ENCODE measurements at places on chromosomes 3 and 15.
A peak's percentile ranks its signal among the peaks of the same experiment; 100 is the strongest.

- no peak for DNase-seq
Measured at GRCh38 chr3:104746056-104746455, 620.7 kb upstream of the ALCAM start.

GRCh38 chr15:90836296-90836871 lies 32.0 kb upstream of the FURIN start:
- peak; percentile 91 for DNase-seq

DNA sequence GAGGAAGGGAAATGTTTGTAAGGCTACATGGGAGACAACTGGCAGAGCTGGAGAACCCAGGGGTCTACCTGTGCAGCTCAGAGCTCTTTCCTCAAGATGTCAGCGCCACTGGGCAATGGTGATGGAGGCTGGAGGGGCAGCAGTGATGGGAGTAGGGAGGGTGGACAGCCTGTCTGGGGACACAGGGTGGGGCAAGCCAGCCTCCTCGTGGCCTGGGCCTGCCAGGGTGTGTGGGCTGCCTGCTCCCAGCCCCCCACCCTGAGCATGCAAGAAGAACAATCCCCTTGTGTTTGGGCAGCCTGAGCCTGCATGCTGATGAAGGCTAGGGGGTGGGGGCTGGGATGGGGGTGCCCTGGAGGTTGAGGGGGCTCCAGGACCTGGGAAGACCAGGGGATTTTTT lies 1.2 kb downstream of the PCBP4 start:
- DNase-seq, result no peak

DNA sequence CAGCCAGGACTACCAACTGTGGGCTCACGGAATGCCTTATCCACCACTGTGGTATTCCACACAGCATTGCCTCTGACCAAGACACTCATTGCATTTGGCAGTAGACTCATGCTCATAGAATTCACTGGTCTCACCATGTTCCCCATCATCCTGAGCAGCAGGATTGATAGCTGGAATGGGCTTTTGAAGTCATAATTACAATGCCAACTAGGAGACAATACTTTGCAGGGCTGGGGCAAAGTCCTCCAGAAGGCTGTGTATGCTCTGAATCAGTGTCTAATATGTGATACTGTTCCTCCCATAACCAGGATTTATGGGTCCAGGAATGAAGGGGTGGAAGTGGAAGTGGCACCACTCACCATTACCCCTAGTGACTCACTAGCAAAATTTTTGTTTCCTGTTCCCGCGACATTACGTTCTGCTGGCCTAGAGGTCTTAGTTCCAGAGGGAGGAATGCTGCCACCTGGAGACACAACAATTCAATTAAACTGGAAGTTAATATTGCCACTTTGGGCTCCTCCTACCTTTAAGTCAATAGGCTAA lies 58.6 kb upstream of the CCDC80 start:
- DNase-seq, result peak; percentile 59

DNA sequence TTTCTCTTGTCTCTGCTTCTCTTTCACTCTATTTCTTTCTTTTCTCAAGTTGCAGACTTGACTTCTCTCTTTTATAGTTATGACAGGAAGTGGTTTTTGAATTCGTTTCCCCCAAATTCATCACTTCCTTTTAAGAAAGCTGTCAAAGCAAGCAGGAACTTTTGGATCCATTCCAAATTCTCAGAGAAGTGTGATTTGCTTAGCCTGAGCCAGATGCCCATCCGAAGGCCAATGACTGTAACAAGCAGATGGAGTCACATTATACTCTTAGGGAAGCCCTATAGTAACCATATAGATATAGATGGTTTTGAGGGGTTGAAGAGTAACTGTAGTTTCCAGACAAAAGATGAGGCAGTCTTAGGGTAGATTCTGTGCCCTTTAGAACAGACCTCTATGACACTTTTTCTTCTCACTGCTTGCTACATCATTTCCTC lies 592.0 kb upstream of the KCNMB2 start:
- peak; percentile 81 for DNase-seq

DNA sequence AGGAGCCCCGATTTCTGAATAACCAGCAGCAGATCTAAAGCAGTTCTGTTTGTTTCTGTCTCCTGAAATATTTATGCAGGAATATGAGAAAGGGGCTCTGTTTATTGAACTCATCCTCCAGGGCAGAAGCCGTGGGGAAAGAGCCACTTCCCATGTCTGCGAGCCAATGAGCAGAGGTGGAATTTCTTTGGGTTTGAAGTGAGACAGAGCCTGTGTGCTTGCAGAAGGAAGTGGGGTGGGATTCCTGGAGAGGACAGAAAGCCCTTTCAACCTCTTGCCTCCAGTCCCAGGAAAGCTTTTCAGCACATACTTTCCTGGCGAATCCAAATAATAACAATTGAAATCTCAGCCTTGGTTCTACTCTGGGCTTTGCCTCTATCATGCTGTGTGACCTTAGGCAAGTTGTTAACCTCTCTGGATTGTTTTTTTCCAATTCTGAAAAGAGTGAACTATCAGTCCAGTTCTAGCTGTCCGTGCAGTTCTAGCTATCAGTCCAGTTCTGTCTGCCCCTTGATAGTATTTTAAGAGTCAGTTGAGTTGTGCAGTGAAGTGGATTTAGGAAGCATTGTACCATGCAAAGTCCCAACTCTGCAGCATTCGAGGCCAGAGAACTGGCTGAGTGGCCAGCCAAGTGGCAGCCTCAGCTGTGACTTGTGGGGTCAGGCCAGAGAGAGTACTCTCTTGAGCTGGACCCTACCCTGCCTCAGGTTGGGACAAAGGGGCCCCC lies 15.9 kb downstream of the CORO2B start:
- DNase-seq, result no peak

DNA sequence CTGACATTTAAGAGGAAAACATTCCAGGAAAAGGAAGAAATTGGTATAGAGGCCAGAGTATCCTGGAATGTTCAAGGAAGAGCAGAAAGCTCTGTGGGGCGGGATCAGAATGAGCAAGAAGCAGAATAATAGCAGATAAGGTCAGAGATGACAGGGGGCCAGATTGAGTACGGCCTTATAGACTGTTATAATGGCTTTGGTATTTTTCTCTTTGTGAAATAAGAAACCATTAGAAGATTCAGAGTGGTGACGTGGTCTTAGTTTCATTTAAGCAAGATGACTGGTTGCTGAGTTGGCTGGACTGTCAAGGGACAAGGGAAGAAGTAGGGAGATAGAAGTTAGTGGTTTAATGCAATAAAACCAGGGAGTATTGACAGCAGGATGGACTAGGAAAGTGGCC lies 218.3 kb upstream of the SOX2 start:
- no peak for DNase-seq

GRCh38 chr15:99477791-99478471 lies 87.9 kb upstream of the MEF2A start:
- DNase-seq, result peak; percentile 67

GRCh38 chr3:71428841-71429596 lies 154.5 kb downstream of the FOXP1 start:
- DNase-seq, result peak; percentile 36

GRCh38 chr3:58052373-58053273 lies 44.4 kb downstream of the FLNB start:
- peak; percentile 92 for DNase-seq

- DNase-seq, result no peak
Measured at GRCh38 chr3:129398803-129399144, 29.7 kb downstream of the EFCAB12 start.

GRCh38 chr3:77816366-77816765 lies 776.5 kb downstream of the ROBO2 start:
- no peak for DNase-seq

DNA sequence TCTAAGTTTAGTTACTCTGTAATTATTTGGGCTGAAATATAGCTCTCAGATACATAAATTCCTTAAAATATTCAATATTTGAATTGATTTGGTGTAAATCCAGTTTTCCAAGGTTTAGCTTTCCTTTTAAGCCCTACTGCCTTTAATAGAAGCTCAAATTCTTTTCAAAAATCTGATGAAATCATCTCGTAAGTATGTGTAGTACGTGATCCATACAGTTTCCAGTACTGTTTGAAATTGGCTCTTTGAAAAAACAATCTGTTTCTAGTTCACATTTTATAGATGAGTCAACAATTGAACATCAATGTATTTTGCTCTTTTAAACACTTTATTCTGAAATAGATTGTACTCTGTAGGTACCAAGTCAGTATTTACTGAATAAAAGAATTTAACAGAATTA lies 84.2 kb downstream of the LRRC49 start:
- DNase-seq, result no peak

DNA sequence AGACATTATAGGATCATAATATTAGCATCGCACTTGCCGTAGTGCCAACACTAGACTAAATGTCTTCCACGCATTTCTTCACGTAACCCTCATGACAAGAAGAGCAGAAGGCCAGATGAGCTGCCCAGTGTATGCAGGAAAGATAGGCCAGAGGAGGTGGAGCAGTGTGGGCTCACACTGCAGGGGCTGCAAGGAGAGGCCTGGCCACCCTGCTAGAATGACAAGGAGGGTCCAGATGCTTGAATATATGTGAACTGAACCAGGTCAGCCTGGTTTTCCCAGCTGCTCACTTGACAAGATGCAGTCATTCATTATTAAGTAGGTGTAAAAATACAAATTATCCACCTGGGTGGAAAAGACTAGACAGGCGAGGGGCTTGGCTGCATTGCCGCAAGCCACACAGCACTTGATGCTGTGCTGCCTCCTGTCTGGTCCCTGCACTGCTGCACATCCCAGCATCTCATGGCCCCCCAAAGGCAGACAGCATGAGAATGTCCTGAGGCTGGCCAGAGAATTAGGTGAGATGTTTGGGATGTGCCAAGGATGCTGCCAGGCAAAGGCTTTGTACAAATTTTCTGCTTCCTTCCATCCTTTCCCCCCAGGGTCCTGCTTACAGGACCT lies 115.2 kb downstream of the NTRK3 start:
- DNase-seq, result no peak
